NCI-H2107 (cell line): ENCODE measurements at places on chromosomes 16 and 17.

GRCh38 chr17:49935526-49936210 lies 33.3 kb upstream of the DLX4 start:
- no peak for DNase-seq

DNA sequence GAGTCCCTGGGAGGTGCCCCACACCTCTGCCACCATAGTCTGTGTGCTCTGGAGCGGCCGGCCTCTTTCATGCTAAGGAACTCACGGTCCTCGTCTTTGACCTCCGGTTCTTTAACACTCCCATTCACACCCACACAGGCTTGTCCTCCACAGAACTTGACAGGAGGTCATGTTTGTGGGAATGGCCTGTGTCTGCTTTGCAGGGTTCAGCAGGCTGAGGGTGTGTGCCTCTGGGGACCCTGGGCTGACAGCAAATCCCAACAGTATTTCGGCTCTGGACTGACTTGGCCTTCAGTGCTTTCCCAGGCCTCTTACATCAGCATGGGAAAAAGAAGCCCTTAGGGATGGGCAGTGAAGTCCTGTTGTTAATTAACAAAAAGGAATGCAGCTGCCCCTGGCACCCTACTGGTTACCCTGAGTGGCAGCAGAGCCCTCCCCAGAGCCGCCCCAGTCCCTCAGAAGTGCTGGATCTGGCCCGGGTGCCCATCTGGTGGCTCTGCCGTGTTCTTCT lies 35.4 kb upstream of the ADORA2B start:
- DNase-seq = no peak

DNA sequence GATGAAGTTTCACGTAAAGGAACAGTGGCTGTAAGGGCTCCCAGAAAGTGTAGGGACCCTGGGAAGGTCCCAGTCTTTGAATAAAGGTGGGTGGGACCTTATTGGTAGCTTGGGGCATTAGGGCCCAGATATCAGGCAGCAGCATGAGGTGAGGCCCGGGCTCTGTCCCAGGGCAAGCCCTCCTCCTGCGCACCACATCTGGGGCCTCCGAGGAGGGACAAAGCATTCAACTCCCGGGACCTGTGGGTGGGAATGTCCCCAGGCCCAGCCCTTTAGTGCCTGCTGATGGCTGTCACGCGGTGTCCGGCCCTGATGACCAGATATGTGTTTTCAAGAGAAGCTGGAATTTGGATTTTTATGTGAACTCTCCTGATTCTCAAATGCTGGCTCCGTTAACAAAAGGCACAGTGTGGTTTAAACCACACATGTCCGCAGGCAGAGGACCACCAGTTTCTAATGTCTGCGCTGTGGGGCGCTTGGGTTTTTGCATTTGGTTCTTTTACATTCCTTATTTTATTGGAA lies 30.4 kb downstream of the RAI1 start:
- DNase-seq = no peak

GRCh38 chr17:58677194-58677880 lies 14.5 kb downstream of the TEX14 start:
- no peak for DNase-seq

GRCh38 chr17:38447502-38448085 lies 19.3 kb downstream of the ARHGAP23 start:
- DNase-seq = no peak

GRCh38 chr17:64498308-64499203 lies 1.7 kb upstream of the POLG2 start:
- no peak for DNase-seq

GRCh38 chr16:57058291-57058861 lies 34.0 kb upstream of the CPNE2 start:
- no peak for DNase-seq

DNA sequence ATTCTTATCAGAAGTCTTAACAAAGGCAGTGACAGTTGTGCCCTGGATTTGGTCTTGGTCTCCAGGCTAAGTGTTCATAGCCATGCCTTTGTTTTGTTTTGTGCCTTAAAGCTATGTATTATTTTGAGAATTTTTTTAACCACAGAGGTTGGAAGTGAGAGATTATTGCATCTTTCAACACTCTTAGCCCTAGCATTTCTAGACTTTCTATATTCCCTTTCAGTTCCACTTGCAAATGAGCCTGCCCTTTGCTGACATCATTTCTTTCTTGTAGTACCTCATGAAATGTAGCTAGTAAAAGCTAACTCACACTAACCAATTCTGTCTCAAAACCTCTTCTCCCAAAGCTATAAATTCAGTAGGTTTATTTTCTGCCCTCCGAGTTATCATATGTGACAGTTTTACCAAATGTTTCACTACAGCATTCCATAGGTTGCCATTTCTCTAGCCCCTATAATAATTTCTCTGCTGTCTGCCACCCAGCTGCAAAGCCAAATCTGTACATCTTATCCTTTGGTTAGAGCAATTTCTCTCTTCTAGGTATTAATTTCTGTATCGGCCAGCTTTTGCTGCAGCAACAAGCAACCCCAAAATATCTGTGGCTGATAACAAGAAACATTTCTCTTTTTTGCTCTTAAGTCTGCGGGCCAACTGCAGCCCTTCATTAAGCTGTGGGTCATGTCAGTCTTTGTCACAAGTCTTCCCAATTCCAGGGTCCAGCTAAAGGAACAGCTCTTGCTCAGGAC lies 14.2 kb upstream of the CCL1 start:
- DNase-seq = no peak

- no peak for DNase-seq
Observed at GRCh38 chr16:29107299-29107698, 122.4 kb downstream of the LAT start.

DNA sequence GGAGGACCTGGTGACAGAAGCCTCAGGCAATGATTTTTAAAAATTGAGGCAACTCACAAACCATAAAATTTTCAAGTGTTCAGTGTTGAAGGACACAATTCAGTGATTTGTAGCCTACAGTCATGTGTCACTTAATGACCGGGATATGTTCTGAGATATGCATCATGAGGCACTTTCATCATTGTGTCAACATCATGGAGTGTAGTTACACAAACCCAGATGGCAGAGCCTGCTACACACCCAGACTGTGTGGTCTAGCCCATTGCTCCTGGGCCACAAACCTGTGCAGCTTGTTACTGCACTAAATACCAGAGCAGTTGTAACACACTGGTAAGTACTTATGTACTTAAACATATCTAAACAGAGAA lies 1.6 kb downstream of the PRSS41 start:
- DNase-seq = no peak

DNA sequence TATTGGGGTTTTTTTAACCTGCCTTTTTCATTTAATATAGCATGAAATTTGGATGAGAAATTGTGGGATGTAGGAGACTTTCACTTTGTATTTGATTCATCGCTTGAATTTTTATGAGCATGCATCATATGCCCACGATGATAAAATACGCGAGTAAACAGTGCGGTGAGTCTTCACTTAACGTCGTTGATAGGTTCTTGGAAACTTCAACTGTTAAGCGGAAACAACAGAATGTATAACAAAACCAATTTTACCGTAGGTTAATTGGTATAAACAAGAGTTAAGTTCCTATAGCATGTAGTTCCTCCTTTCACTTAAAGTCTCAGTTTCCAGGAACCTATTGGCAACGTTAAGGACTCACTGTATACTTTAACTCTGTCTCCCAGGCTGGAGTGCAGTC lies 28.7 kb downstream of the MMP15 start:
- DNase-seq = no peak
